AG04449 (cell line): ENCODE measurements at places on chromosomes 4 and X.

- no peak for DNase-seq
These were observed 380.5 kb downstream of the SH2D1A start for GRCh38 chrX:124726881-124727280.

DNA sequence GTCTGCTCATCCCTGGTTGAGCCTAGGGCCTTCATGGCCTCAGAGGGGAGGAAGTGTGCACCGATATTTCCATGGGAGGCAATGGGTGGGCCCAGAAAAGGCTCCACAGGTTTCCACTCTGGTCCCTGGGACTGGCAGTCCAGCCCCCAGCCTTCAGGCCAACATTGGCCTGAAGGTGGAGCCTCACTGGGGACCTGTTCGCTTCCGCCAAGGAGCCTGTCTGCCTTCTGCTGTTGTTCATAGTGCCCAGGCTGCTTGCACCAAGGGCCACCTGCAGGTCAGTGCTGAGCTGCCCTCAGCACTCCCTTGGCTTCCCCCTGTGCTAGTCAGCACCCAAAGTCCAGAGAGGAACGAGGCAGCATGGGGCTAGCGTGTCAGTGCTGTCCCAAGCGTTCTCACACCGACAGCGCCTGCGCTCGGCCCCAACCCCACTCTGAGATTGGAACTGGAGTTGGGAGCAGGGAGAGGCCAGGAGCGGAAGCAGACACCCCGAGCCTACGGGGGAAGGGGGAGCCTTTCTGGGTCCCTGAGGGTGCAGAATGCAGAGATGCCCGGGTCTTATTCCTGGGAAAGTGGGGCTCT is 720.7 kb downstream of the PCDH18 start:
- DNase-seq, result no peak

GRCh38 chr4:125938541-125938940 is 623.8 kb downstream of the FAT4 start:
- no peak for DNase-seq

DNA sequence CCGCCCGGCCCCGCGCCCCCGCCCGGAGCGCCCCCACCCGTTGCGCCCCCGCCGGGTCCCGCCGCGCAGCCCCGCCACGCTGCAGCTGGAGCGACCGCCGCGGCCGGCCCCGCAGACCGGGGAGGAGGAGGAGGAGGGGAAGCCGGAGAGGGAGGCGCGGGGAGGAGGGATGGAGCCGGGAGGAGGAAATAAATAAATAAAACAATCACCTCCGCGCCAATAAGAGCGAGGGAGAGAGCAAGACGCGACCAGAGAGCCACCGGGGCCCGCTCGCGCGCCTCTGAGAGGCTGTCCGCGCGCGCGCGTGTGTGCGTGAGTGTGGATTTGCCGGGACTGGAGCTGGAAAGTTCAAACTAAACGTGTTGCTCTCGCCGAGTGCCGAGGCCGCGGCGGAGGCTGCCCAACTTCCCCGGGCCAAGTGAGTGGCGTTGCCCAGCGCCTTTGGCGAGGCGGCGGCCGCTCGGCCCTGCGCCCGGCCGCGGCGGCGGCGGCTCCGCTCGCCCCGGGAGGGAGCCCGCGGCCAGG is 2184.4 kb upstream of the TENM3 start:
- DNase-seq, result no peak

- DNase-seq, result no peak
These were observed 143.7 kb upstream of the SMIM10 start for GRCh38 chrX:134847133-134847532.

DNA sequence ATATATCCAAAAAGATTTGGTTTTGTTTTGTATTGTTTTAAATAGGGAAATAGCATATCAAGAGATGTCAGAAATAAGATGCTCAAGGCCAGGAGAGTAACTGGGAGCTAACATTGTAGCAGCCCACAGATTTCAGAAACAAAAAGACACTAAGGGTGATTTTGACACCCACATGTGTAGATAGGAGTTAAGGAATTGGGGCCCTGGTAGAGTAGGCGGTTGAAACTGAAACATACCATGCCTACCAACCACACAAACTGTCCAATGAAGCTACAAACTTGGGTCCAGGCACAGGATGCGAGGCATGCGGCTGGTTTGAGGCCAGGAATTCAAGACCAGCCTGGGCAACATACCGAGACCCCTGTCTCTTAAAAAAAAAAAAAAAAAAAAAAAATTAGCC is 6.3 kb upstream of the HSPA4L start:
- no peak for DNase-seq

DNA sequence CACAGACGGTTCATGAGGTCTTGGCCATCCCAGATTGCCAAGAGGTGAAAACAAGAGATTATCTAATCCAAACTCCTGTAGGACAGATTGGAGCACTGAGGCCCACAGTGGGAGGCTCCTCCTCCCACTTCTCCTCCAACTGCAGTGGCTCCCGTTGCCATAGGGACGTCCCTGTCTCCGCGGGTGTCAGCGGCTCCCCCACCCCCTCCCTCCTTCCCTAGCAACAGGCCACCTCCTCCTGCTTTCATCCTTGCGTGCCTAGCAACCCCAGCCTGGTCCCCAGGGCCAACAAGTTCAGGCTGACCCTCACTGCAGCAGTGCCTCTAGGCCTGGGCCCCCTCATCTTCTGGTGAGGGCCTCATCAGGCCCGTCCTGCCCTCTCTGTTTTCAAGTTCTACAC is 6.8 kb upstream of the IQSEC2 start:
- DNase-seq, result no peak

- no peak for DNase-seq
These were observed 56.4 kb upstream of the XIAP start for GRCh38 chrX:123803331-123803983.

GRCh38 chr4:173074501-173074946 is 94.1 kb upstream of the GALNT7 start:
- no peak for DNase-seq

DNA sequence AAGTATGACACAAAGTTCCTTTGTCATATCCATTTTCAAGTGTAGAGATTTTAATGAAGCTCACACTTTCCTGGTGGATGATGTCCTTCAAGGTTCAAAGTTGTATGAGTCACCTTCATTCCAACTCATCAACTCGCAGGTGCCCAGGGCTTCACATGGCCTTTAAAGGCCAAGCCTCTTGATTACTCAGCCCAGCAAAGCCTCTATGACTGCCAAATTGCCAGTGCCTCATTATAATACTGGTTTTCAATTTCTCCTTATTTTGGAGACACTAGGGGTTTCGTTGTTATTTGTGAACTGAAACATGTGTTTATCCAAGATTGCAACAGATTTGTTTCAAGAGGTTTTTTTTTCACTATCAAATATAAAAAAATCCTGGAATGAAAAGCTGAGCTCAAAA is 45.9 kb upstream of the PPP3CA start:
- DNase-seq, result no peak

GRCh38 chrX:40835526-40835925 is 100.2 kb upstream of the MED14 start:
- DNase-seq, result no peak

DNA sequence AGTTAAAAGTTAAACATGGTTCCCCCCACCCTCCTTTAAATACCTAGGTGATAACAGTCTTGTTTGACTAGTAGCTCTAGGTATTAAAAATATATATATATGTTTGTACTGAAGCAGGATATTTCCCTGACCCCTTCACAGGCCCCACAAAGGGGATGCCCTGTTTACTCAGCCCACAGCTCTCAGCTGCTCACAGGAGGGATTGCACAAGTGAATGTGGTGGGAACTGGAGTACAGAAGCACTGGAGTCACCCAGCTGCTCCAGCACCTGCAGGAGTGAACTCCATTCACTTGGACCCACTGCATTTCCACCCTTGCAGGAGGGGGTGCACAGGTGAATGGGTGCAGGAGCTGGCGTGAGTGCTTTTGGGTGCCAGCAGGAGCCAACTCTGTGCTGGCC is 99.3 kb upstream of the TLR3 start:
- DNase-seq, result no peak

DNA sequence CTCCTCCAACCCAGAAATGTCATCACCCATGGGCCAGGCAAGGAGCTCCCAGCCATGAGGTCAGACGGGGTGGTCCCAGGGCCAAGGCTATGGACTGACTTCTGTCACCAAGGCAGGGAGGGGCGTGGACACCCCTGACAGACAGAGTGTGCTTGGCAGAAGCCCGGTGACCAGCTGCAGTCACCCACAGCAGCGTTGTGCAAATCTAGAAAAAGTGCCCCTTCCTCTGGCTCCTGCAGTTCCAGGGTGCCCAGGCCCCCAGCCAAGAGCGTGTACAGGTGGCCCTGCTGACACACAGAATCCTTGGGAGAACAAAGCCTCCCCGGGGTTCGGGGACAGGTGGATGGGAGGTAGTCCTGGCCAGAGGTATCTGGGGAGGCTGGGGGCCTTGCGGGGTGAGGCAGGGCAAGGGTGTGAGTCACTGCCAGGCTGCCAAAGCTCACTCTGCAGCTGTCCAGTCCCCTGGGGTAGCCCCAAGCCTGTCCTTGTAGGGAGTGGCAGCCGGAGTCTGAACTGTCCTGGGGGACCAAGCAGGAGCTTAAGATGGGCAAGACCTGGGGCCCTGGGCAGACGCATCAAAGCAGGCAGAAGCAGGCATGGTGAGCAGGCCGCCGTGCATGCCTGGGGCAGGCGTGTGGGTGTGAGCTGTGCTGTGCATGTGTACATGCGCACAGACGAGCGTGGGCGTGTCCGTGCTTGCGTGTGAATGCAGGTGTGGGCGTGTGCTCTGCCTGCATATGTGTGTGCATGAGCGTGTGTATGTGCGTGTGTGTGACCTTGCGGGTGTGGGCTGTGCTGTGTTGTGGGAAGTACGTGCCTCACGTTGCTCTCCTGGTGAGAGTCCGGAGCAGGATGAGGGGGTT is 3.3 kb downstream of the MYL5 start:
- DNase-seq, result no peak

DNA sequence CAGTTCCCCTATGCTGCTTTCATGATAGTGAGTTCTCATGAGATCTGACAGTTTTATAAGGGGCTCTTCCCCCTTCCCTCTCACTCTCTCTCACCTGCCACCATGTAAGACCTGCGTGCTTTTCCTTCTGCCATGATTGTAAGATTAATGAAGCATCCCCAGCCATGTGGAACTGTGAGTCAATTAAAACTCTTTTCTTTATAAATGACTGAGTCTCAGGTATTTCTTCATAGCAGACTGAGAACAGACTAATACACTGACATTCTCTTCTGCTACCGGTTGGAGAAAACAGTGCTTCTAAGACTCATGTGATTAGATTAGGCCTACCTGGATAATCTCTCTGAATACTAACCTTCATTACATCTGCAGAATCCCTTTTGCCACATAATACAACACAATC is 45.4 kb upstream of the TRPC5OS start:
- no peak for DNase-seq

GRCh38 chr4:55491486-55491885 is 55.2 kb downstream of the CLOCK start:
- DNase-seq, result no peak

GRCh38 chrX:93977641-93978040 is 303.6 kb downstream of the FAM133A start:
- no peak for DNase-seq

DNA sequence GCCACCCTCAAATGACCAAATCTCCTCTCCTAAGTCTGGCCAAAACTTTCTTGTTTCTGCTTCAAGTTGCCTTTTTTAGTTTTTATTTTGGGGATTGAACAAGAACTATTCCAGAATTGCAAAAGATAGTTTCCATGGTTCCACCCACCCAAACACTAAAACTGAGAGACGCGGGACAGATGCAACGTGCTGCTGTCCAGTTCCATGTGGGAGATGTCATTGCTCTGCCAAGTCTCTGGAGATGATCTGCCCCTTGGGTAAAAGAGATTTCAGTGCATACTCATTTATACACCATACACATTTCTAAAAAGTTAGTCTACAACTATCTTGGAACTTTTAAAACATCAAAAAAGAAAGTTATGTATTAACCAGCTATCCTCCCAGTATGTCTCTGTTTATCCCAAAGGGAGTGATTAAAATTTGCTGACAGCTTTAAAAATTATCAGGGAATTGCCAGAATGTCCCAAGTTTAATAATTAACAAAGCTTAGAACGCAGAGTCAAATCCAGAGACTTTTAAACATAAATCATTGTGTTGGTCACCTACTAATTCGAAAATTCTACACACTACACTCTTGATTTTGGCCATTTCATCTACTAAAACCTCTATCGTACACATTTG is 3.2 kb downstream of the MAOB start:
- no peak for DNase-seq

DNA sequence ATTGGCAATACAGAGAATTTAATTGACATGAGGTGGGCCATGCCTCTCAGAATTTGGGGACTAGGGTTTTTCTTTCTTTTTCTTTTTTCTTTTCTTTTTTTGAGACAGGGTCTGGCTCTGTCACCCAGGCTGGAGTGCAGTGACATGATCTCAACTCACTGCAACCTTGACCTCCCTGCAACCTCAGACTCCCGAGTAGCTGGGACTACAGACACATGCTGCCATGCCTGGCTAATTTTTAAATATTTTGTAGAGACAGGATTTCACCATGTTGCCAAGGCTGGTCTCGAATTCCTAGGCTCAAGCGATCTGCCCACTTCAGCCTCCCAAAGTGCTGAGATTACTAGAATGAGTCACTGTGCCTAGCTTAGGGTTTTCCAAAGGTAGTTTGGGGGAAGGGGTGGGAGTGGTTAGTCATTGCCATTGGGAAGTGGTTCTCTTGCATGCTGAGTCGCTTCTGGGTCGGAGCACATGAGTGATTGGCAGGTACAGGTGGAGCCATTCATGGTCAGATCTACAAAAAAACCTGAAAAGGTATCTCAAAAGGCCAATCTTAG is 54.5 kb downstream of the MID2 start:
- DNase-seq, result no peak

DNA sequence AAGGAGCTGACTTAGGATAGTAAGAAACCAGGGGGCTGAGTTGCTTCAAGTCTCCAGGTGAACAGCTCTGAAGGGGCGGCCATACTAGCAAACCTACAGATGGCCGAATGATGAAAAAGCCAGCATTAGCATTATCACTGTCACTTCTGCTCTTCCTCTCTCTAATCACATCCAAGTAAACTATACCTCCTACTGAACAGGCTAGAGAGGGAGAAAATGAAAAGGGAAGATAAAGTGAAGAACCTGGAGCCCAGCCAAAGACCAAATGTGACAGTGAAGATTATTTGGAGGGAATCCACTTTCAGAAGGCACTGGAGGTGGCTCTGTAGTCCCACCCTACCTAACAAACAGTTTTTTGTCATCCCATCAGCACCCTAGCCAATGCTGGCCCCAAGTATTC is 50.4 kb upstream of the PRPS1 start:
- no peak for DNase-seq

- DNase-seq, result no peak
These were observed 13.2 kb downstream of the DGKQ start for GRCh38 chr4:960140-960635.

GRCh38 chrX:15474028-15474427 is 19.1 kb downstream of the PIR start:
- no peak for DNase-seq

DNA sequence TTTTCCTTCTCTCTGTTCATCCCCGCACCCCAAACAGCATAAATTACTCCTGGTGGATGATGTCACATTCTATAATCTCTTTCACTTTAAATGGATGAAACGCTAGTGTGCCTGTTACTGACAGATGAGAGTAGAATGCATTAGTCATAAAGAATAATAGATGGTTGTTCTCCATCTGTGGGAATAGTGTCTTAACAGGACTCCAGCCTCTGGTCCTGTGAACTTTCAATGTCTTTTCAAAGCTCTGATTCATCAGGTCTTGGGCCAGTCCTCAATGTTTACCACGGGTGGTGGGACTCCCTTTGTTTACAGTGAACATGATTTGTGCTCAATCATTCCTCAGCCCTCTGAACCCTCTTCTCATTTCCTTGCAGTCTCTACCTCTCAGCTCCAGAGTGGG is 182.6 kb downstream of the GABRB1 start:
- DNase-seq, result peak; percentile 77
